Activated naive CD8-positive, alpha-beta T cell treated with anti-CD3 and anti-CD28 coated beads, Interleukin-2, amount 10 ng/mL, durations not matched to agents 7 days and 5 days (primary cell): ENCODE measurements at places on chromosomes 16 and 17. TPM values are rescaled to one million over a fixed set of nuclear protein-coding genes. Genes with fewer than 3 reads are reported as not detected.
A peak's percentile ranks its signal among the peaks of the same experiment; 100 is the strongest.

SPN gene
- 255 TPM for total RNA-seq

CA7 gene
- total RNA-seq: not detected

CCDC40 gene
- 1.4 TPM for total RNA-seq

CLEC18C gene
- 0.67 TPM for total RNA-seq

- H3K27ac ChIP-seq: peak overlapping the region; percentile 91
- H3K4me3 ChIP-seq: peak overlapping the region; percentile 90
- peak; percentile 76 for DNase-seq
- peaks cover 11% of the 10 kb centered on the region for H3K36me3 ChIP-seq
- no peaks in the 10 kb centered on the region for H3K27me3 ChIP-seq
Measured at GRCh38 chr17:81870131-81870980, 781 bp downstream of the ARHGDIA start.

DNA sequence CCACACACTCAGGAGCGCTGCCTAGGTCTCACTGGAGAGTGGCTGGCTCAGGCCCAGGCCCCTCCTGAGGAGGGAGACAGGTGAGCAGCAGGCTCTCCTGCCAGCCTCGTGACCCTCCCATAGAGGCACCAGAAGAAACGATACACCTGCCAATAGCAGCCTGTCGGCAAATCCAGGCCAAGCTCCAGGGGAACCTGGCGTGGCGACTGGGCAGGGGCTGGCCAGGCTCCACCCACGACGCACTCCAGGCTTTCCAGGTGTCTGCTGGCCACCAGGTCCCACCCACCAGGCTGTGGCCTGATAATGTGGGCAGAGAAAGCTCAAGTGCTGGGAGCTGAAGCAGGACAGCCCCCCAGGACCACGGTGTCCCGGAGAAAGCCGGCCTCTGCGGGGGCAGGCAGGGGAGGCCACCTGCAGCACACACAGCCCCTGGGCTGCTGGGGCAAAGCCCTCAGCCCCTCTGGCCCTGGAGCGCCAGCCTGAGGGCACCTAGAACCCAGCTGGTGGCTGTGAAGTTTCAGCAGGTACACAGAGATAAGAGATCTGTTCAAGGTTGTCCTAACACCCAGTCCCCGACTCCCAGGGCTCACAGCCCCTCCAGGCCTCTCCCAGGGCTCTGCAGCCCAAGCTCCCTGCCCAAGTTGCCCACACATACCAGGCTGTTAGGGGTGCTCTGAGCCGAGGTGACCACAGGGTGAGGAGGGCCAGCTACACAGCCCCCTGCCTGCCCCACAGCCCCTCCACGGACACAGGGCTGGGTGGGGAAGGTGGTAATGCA, 2.4 kb downstream of the PGAP6 start:
- peak overlapping the region; percentile 84 for H3K27ac ChIP-seq
- H3K36me3 ChIP-seq: no peaks in the 10 kb centered on the region
- H3K4me1 ChIP-seq: peaks cover 9% of the 10 kb centered on the region
- DNase-seq: peak; percentile 36

DNA sequence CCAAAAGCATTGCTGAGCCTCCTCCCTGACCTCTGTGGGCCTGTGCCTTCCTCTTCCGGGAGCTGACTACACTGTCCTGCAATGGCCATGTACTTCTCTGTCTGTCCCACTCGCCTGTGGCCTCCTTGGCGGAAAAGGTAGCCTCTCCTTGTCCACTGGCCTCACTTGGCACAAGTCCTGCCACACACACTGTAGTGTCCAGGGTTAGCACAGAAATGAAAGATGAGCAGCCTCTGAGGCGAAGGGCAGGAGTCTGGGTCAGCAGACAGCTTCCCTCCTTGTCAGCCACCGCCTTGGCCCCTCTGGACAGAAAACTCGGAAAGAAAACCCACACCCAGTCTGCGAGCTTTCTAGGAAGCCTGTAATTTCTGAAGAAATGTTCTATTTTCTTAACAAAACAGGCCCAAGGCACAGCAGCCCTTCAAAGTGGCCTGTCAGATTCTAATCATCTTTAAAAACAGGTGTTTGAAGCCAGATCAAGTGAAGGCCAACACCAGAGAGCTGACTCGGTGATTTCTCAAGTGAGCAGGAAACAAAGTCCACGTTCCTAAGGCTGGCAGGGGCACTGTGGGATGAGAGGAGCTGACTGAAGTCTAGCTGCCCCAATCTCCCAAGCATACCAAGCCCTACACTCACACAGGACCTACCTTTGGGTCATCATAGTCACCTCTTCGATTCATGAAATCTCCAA, 67.2 kb downstream of the GTF3C1 start:
- DNase-seq: no peak
- H3K4me1 ChIP-seq: no peaks in the 10 kb centered on the region
- no peak overlapping the region for H3K27ac ChIP-seq

DNA sequence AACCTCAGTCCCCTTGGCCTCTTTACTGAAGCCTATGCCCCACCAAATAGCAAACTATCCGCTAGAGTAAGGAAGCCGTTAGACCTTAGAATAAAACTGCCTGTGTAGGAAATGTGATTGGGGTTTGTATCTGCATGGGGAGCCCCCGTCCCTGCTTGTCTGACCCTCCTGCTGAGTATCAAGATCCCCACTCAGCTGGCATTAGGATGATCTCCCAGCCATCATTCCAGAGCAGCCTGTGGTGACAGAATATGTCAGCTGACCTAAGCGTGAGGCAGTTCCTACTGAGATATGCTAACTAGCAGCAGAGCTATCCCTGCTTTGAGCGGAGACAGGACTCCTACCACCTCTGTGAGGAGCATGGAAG, 645 bp upstream of the GFOD2 start:
- DNase-seq: peak; percentile 43
- H3K4me1 ChIP-seq: peaks cover 35% of the 10 kb centered on the region
- no peaks in the 10 kb centered on the region for H3K27me3 ChIP-seq
- H3K27ac ChIP-seq: peak overlapping the region; percentile 97

GRCh38 chr16:9836118-9836736, 346.0 kb downstream of the GRIN2A start:
- no peak for DNase-seq
- H3K36me3 ChIP-seq: no peaks in the 10 kb centered on the region
- H3K4me1 ChIP-seq: no peaks in the 10 kb centered on the region
- H3K27ac ChIP-seq: no peak overlapping the region
- H3K4me3 ChIP-seq: no peak overlapping the region

- H3K4me1 ChIP-seq: peaks cover 42% of the 10 kb centered on the region
- H3K27ac ChIP-seq: peak overlapping the region; percentile 90
- peak overlapping the region; percentile 91 for H3K4me3 ChIP-seq
- DNase-seq: peak; percentile 72
Measured at GRCh38 chr16:81445143-81445961, 744 bp downstream of the CMIP start.

DNA sequence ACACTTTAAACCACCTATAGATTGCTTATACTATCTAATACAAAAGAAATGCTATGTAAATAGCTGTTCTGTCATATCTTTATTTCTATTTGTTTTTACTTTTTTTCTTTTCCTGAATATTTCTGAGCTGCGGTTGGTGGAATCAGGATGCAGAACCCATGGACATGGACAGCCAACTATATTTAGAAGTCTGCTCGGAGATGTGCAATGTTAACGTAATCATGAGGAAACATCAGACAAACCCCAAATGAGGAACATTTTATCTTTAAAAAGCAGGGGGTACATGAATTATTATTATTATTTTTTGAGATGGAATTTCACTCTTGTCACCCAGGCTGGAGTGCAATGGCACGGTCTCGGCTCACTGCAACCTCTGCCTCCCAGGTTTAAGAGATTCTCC, 31.4 kb upstream of the GHDC start:
- H3K27ac ChIP-seq: no peak overlapping the region
- no peak for DNase-seq
- H3K4me3 ChIP-seq: no peak overlapping the region
- H3K36me3 ChIP-seq: peaks cover 22% of the 10 kb centered on the region

GRCh38 chr16:11100239-11100750, 155.7 kb downstream of the SOCS1 start:
- H3K4me1 ChIP-seq: peaks cover 68% of the 10 kb centered on the region
- no peaks in the 10 kb centered on the region for H3K27me3 ChIP-seq
- DNase-seq: peak; percentile 53
- peak overlapping the region; percentile 91 for H3K27ac ChIP-seq
- peaks cover 24% of the 10 kb centered on the region for H3K36me3 ChIP-seq
- peak overlapping the region; percentile 40 for H3K4me3 ChIP-seq

DNA sequence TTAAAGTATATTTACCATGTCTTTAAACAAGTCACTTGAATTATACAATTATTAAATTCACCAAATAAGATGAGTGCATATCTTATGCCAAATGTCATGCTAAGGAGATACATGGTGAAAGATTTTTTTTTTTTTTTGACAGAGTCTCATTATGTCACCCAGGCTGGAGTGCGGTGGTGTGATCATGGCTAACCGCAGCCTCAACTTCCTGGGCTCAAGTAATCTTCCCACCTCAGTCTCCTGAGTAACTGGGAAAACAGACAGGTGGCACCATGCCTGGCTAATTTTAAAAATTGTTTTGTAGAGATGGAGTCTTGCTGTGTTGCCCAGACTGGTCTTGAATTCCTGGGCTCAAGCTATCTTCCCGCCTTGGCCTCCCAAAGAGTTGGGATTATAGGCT, 149.0 kb upstream of the GOT2 start:
- H3K27me3 ChIP-seq: peaks cover 5% of the 10 kb centered on the region
- H3K27ac ChIP-seq: no peak overlapping the region
- H3K36me3 ChIP-seq: no peaks in the 10 kb centered on the region
- DNase-seq: no peak

- no peak overlapping the region for H3K4me3 ChIP-seq
- H3K4me1 ChIP-seq: peaks cover 3% of the 10 kb centered on the region
- no peak for DNase-seq
- no peaks in the 10 kb centered on the region for H3K27me3 ChIP-seq
- no peaks in the 10 kb centered on the region for H3K36me3 ChIP-seq
Measured at GRCh38 chr16:29318037-29318436, 88.5 kb downstream of the NPIPB11 start.

- H3K27me3 ChIP-seq: peaks cover 3% of the 10 kb centered on the region
- H3K4me1 ChIP-seq: peaks cover 2% of the 10 kb centered on the region
- H3K36me3 ChIP-seq: no peaks in the 10 kb centered on the region
- no peak for DNase-seq
Measured at GRCh38 chr17:16361874-16362273, 8.6 kb upstream of the CENPV start.

DNA sequence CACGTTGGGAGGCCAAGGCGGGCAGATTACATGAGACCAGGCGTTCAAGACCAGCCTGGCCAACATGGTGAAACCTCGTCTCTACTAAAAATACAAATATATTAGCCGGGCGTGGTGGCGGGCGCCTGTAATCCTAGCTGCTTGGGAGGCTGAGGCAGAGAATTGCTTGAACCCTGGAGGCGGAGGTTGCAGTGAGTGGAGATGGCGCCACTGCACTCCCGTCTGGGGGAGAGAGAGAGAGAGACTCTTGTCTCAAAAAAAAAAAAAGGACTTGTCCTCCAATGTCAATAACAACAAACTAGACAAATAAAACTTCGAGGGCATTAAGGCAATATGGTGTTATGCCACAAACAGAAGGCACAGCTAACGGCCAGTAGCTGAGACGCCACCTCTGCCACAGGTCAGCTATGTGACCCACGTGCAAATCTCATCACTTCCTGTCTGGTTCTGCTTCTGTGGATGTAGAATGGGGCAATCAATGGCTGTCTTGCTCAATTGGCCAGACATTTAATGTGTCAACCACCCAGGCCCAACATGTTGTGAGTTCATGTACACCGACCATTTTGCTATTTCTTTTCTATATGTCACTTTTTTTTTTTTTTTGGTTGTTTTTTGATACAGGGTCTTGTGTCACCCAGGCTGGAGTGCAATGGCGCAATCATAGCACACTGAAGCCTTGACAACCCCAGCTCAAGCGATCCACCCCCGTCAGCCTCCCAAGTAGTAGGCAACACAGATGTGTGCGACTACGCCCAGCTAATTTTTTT, 834 bp upstream of the TXNDC11 start:
- no peaks in the 10 kb centered on the region for H3K27me3 ChIP-seq
- peaks cover 6% of the 10 kb centered on the region for H3K36me3 ChIP-seq
- H3K4me1 ChIP-seq: peaks cover 36% of the 10 kb centered on the region
- peak overlapping the region; percentile 96 for H3K4me3 ChIP-seq
- H3K27ac ChIP-seq: peak overlapping the region; percentile 93

DNA sequence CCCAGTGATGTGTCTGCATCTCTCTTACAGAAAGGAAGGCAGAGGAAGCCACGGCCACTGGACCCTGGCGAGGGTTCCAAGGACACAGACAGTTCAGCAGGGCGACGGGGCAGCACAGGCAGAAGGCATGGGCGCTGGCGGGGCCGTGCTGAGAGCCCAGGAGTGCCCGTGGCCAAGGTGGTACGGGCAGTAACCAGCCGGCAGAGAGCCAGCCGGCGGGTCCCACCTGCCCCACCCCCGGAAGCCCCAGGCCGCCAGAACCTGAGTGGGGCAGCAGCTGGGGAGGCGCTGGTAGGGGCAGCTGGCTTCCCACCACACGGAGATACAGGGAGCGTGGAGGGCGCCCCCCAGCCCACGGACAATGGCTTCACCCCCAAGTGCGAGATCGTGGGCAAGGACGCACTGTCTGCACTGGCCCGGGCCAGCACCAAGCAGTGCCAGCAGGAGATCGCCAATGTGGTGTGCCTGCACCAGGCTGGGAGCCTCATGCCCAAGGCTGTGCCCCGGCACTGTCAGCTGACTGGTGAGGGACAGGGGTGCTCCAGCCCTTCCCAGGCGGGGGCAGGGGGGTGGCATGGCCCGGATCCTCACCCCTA, 7.8 kb downstream of the XYLT2 start:
- DNase-seq: peak; percentile 28
- peaks cover 6% of the 10 kb centered on the region for H3K36me3 ChIP-seq

- H3K36me3 ChIP-seq: no peaks in the 10 kb centered on the region
- peaks cover 28% of the 10 kb centered on the region for H3K4me1 ChIP-seq
- H3K4me3 ChIP-seq: peak overlapping the region; percentile 12
- DNase-seq: peak; percentile 34
Measured at GRCh38 chr17:36727577-36727976, 126.2 kb downstream of the MRM1 start.

DNA sequence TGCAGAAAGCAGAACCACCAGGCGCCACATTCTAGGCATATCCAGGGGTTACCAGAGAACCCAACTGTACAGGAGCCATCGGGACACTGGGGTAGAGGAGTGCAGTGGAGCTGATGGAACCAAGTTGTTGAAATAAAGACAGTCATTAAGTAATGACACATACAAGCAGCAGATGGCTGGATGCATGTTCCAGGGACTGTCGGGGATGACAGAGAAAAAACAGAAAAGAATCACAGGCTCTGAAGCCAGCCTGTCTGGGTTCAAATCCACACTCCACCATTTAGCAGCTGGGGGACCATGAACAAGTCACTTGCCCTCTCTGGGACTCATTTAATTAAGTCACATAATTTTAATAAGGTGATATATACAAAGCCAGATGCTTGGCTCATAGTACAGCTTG, 117.1 kb downstream of the ZNF423 start:
- no peak for DNase-seq
- H3K36me3 ChIP-seq: no peaks in the 10 kb centered on the region
- no peak overlapping the region for H3K27ac ChIP-seq
- H3K4me1 ChIP-seq: no peaks in the 10 kb centered on the region
- peaks cover 4% of the 10 kb centered on the region for H3K27me3 ChIP-seq

DNA sequence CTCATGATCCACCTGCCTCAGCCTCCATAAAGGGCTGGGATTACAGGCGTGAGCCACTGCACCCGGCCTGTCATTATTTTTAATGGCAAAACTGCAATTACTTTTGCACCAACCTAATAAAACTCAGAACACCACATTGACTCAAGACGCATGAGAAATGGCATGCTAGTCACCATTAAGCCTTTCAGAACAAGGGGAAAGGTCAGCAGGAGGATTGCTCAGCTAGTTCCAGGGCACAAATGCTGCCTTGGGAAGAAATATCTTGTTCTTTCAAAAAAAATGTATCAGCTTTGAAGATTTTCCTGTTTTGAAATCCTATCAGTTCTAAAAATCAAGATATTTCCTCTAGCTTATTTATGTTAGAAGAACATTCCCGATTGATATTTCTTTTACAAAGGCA, 32.4 kb upstream of the CDYL2 start:
- no peak for DNase-seq
- no peaks in the 10 kb centered on the region for H3K4me1 ChIP-seq
- no peak overlapping the region for H3K27ac ChIP-seq
- H3K36me3 ChIP-seq: no peaks in the 10 kb centered on the region
